Kidney glomerular epithelial cell (primary cell): ENCODE measurements at places on chromosomes 7 and 10.

- no peak for DNase-seq
Measured at GRCh38 chr7:156496363-156496769, 144.2 kb upstream of the RNF32 start.

GRCh38 chr7:106521541-106521940 lies 139.4 kb downstream of the CCDC71L start:
- no peak for DNase-seq

DNA sequence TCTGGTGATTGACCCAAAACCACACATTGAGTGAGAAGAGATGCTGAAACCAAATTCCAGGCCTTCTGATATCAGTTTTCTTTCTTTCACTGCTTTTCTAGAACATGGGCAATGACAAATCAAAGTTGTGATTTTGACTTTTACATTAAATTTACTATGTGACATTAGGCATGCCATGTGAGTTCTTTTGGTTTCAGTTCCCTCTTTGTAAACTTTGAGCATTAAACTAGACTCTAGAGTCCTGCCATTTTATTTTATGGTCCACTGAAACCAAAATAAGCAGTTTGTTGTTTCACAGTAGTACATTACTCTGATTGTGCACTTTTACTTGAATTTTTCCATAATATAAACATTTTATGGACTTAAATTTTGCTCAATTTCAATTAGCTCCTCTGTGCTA lies 381.1 kb upstream of the SEMA3D start:
- no peak for DNase-seq

DNA sequence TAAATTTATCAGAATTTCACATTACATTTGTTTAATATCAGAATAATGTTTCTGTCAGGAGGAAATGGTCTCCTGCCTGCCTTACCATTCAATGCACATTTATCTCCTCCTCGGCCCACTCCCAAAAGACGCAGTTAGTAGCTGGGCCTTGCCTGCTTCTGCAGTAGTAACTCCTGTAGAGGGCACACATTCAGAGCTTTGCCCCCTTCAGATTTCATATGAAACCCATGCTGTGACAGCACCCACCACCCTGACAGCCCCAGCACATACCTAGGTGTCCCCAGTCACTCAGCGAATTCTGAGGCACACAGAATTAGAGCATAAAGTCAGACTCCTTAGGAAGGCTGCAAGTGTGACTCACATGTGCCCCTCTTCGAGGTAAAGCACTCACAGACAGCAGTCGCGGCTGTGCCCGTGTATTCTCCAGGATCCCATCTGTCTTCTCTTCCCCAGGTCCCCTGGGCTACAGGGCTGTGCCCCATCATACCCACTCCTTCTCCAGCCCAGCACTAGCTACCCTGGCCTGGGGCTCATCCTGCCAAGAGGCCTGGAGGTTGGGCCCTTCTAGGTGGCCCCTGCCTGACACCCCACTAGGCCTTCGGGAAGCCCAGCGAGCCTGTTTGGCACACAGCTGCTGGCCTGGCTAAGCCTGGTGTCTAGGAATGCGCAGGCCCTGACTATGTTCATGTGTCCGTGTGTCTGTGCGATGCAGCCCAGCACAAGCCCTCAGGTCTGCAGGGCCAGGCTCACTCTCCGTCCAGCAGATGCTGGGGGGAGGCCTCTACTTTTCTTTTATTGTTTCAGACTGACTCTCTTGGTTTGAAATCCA lies 4.7 kb upstream of the DEPP1 start:
- no peak for DNase-seq

DNA sequence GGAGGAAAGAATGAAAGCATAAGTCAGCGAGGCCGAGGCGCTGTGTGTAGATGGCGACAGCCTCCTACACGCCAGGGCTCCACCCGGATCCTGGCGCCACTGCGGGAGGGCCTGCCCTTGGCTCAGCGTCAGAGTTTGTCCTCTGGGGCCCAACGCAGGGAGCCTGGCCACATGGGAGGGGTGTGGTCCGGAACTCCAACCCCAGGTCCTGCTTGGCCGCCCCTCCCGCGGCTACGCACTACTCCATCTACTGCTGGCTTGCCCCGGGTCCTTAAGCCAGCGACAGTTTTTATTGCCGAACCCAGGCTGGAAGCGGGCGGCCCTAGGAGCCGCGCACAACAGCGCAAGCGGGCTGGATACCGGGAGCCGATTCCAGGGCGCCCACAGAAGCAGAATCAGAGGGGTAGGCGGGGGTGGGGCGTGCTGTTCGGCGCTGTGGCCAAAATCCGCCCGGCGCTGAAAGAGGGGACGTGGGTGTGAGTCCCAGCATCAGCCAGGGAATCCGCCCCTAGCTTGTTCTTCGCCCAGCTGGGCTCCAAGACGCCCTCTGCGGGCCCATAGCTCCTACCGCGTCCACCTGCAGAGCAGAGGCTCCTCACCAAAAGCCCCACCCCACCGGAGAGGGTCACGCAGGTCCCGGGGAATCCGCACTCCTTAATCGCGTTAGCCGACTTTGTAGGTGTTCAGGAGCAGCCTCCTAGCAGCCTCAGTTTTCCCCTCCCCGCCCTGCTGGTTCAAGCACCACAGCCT lies 4.5 kb downstream of the KAZALD1 start:
- no peak for DNase-seq

- no peak for DNase-seq
Measured at GRCh38 chr10:113219446-113219845, 269.4 kb downstream of the TCF7L2 start.

DNA sequence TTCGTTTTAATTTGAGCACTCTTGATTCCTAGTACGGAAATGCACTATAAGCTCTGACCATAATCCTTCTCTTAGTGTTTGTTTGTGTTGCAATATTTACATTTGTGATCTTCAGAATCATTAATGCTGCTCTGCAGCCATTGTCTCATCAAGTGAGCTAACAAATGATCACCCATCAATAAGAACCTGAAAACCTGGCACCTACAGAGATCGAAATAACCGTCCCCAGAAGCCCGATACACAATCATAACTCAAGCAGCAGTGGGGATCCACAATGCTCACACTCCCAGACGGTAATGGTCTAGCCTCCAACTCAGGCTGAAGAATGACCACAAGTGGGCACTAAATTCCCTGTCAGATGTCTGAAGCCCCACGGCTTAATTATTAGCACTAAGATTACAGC lies 156.0 kb upstream of the NFE2L3 start:
- no peak for DNase-seq

GRCh38 chr10:18279173-18279572 lies 138.9 kb downstream of the CACNB2 start:
- DNase-seq = peak; percentile 44

GRCh38 chr7:142301923-142302550 lies 44.2 kb upstream of the PRSS58 start:
- peak; percentile 12 for DNase-seq

DNA sequence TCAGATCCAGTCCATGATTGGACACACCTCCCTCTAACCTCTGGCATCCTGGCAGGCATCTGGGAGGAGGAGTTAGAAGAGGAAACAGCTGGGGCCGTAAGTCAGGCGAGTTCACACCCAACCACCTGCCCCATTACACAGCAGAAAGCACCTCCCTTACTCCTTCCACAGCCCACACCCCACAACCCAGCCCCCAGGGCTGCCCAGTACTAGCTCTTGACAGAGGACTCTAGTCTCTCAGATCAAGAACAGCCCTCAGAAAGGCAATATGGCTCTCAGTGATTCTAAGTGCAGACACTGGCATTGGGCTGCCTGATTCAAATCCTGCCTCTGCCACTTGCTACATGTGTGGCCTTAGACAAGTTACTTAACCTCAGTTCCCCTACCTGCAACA lies 34.1 kb downstream of the KCNMA1 start:
- DNase-seq = no peak

GRCh38 chr7:95324431-95324830 lies at the start of gene PON1:
TSS of gene PON1 (minus strand) at chr7:95324532. CDS start at chr7:95324475, 57 bp downstream.
- DNase-seq = no peak

GRCh38 chr10:118843647-118844265 lies 89.0 kb upstream of the CACUL1 start:
- no peak for DNase-seq

DNA sequence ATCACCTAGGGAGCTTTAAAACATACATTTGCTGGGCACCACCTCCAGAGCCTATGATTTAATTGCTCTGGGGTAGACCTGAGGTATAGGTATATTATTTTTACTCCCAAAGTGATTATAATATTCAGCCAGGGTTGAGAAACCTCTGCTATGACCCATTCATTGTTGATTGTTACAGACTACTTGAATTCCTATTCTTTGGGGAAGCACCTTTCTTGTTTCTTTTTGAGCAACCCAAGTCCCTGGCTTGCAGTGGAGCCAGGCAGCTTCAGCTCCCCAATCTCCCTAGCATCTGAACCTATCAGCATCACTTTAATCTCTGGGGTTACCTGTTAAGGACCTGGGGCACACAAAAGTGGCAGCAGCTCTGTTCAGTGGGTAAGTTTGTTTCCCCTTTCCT lies 8.6 kb downstream of the PRKG1 start:
- no peak for DNase-seq

- DNase-seq = no peak
Measured at GRCh38 chr7:47420122-47420780, 161.7 kb downstream of the TNS3 start.

- no peak for DNase-seq
Measured at GRCh38 chr7:108449521-108449920, 6.7 kb downstream of the NRCAM start.

DNA sequence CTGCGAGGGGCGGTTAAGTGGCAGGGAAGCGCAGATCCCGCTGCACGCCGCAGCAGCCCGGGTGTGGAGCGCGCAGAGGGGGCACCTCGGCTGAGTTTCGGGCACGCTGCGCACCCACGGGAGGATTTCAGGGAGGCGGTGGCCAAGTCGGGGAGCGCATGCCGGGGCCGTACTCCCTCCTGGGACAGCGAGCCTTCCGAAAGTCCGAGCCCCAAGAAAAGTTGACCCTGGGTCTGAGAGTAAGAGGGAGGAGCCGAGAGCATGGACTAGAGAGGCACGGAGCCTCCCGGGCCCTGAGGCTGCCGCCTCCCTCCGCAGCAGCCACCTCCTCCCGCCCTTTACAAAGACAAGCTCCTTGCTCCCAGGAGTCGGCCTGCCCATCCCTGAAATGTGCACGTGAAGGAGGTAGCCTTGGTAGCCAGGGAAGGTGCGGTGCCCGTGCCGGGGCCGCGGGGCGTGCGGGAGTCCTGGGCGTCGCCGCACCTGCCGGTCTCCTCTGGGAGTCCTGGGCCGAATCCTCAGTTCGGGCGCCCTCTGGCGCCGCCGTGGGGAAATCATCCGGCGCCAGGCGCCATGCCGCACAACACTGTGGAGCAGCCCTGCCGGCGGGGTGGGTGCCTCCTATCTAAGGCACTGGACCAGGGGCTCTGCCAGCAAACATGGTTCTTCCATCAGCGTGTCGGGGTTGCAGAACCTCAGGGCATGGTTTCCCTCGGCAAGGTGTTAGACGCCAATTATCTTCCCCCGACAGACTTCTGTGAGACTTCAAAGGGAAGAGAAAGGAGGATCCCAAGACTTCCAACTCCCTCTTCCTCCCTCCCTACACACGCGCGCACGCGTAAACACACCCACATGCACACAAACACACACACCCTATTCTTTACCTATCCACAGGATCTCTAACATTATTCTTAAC lies 104.0 kb downstream of the TRIL start:
- peak; percentile 60 for DNase-seq

DNA sequence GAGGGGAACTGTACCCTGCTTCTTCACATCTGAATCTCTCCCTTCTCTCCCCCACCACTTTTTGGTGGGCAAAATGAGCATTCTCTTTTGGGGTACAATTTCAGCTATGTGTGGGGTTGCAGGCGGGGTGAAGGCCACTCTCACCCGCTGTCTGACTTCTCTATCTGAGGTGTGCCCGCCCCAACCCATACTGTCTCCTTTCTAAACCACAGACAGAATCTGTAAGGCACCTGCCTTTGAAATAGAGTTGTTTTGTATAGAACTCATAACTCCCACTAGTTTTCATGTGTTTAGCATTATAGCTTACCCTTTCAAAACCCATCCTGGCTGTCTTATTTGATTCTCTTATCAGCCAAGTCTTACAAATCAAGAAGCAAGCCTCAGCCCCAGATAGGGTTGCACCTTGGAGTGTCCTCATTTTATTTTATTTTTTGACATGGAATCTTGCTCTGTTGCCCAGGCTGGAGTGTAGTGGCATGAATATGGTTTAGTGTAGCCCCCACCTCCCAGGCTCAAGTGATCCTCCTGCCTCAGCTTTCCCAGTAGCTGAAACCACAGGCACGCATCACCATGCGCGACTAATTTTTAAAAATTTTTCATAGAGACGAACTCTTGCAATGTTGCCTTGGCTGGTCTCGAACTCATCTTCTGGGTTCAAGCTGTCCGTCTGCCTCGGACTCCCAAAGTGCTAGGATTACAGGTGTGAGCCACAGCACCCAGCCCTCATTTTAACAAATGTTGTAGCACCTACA lies 11.9 kb downstream of the TSPAN14 start:
- DNase-seq = no peak

- no peak for DNase-seq
Measured at GRCh38 chr7:13144673-13145072, 457.2 kb downstream of the ARL4A start.

- DNase-seq = no peak
Measured at GRCh38 chr7:71613313-71613712, 481.4 kb downstream of the GALNT17 start.
